ENCODE measurements at places on chromosomes 7 and 10. TPM values are rescaled to one million over a fixed set of nuclear protein-coding genes. Genes with fewer than 3 reads are reported as not detected.

The NEUROD6 gene
- not detected for total RNA-seq

The EPHB6 gene
- 11.0 TPM for total RNA-seq

The CAV2 gene
- total RNA-seq, result not detected

The TMEM270 gene
- total RNA-seq, result not detected

The PROSER2 gene
- total RNA-seq, result 0.31 TPM

The ADIRF gene
- not detected for total RNA-seq

The HKDC1 gene
- 1.1 TPM for total RNA-seq

The AQP1 gene
- total RNA-seq, result 0.36 TPM

The MMP21 gene
- total RNA-seq, result not detected

The RAB18 gene
- 54.0 TPM for total RNA-seq

The DPP6 gene
- total RNA-seq, result not detected

The DGKI gene
- 5.4 TPM for total RNA-seq

The CYP26A1 gene
- total RNA-seq, result not detected

The GRID2IP gene
- total RNA-seq, result 0.19 TPM

The TMEM196 gene
- total RNA-seq, result not detected

The SLC25A13 gene
- total RNA-seq, result 7.5 TPM

The GIMAP4 gene
- total RNA-seq, result 128 TPM

The LDB1 gene
- total RNA-seq, result 48.8 TPM

The RALA gene
- total RNA-seq, result 31.4 TPM

The FKBP6 gene
- not detected for total RNA-seq

The ZMYND11 gene
- 15.9 TPM for total RNA-seq

The CUZD1 gene
- 1.4 TPM for total RNA-seq

The MTG1 gene
- total RNA-seq, result 40.3 TPM

The AIMP2 gene
- 38.6 TPM for total RNA-seq

The DNAAF5 gene
- 29.5 TPM for total RNA-seq

The SH2B2 gene
- 4.7 TPM for total RNA-seq

The MYH16 gene
- not detected for total RNA-seq

The RBM17 gene
- 151 TPM for total RNA-seq

The TMEM140 gene
- 10.0 TPM for total RNA-seq

The PDZD7 gene
- 0.31 TPM for total RNA-seq

The GPNMB gene
- total RNA-seq, result 0.43 TPM

The PSD gene
- 4.2 TPM for total RNA-seq

The NAT16 gene
- total RNA-seq, result not detected

The SH3PXD2A gene
- 10.0 TPM for total RNA-seq

The CFAP46 gene
- total RNA-seq, result not detected

The SSC4D gene
- total RNA-seq, result 0.81 TPM

The CCDC172 gene
- total RNA-seq, result not detected

The RAMP3 gene
- not detected for total RNA-seq
